Sciatic nerve (tissue), 2 donors: ENCODE measurements at places on chromosomes 6 and 20. TPM values are rescaled to one million over a fixed set of nuclear protein-coding genes. Genes with fewer than 3 reads are reported as not detected.

The KCNQ5 gene
- 0.49 TPM for total RNA-seq

The ENPP3 gene
- 1.7 TPM for total RNA-seq

The MUC22 gene
- not detected for total RNA-seq

The FUT9 gene
- 0.27 TPM for total RNA-seq

The GINS1 gene
- total RNA-seq, result 1.4 TPM

The FAM209B gene
- total RNA-seq, result not detected

The ENPP1 gene
- 13.4 TPM for total RNA-seq

The MTHFD1L gene
- total RNA-seq, result 30.4 TPM

The VIP gene
- total RNA-seq, result 1.9 TPM

- no peak for DNase-seq
Measured at GRCh38 chr6:123001540-123001939, 5.5 kb downstream of the CLVS2 start.

DNA sequence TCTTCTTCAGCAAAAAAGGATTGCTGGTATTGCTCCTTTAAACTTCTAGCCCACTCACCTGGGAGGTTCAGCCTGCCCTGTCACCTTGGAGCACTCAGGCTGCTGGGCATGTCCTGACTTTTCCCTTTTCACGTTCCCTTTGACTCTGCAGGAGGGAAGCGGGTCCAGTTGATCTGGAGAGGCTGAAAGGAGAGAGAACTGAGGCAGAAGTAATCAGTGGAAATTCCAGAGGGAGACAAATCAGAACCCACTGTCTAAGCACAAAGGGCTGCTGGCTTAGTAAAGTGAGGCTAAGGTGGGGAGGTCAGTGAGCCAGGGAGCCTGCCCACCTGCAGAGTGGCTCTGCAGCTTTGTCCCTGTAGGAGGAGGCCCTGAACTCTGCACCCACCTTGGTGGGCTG lies 9.7 kb upstream of the SYNDIG1 start:
- no peak for DNase-seq

GRCh38 chr6:45002390-45003105 lies 325.6 kb upstream of the RUNX2 start:
- no peak for DNase-seq

DNA sequence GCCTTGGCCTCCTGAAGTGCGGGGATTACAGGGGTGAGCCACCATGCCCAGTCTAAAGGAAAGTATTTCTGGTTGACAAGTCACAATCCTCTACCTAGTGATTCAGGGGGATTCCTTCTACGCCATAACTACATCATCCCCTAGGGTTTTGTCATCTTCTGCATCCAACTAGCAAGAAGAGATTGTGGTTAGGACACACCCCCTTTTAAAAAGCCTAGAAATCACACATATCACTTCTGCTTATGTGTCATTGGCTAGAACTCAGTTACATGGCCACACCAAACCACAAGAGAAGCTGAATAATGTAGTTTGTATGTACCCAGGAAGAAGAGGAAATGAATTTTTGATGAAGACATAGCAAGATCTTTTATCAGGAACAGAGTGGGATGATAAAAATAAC lies 14.7 kb upstream of the CHD6 start:
- DNase-seq, result no peak

DNA sequence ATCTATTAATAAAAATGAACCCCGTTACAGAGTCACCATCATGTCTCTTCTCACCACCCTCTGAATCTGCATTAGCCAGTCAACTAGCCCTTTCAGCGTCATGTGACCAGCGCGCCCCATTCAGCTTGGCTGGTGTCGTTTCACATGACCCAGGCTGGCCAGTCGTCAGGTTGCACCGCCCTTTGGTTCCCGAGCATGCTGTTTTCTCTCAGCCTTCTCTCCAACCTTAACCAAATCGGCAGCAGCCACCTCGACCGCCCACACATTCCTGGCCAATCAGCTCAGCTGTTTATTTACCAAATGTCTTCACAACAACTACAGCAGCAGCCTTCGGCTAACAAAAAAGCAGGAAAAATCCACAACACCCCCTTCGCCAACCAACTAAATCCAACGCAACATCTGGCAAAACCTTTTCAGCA lies 5.6 kb downstream of the SRSF3 start:
- no peak for DNase-seq

- no peak for DNase-seq
Measured at GRCh38 chr6:56891754-56892153, 63.2 kb upstream of the BEND6 start.

- DNase-seq, result peak; percentile 62
Measured at GRCh38 chr6:10194816-10195672, 219.8 kb downstream of the TFAP2A start.

GRCh38 chr6:73985891-73986290 lies 289.9 kb downstream of the CD109 start:
- no peak for DNase-seq

DNA sequence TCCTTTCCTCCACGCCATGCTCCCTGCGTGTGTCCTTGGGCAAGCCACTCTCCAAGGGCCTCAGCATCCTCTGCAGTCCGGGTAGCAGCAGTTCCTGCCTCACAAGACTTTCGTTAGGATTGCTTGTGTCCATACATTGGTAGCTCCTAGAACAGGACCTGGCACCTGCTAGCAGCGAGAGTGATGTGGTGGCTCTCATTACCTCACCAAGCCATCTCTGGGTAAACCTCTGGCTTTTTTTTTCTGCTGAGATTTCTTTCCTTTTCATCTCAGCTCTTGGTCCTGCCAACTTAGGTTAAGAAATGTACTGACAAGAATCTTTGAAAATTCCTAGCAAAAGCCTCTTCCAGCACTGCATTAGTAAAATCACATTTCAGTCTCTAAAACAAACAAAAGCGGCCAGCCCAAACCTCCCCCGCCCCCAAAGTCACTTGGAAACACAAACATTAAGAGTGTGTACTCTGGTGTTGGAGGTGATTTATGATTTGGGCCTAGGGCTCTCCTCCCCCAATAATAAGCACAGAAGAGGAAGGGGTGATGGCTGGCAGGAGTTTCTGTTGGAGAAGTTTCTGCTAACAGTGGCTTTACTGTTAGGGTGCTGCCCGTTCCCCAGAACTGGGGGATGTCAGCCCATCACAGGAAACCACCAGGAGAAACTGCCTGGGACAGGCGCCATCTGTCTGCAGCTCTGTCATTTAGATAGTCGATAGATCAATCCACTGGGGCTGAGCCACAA lies 199.2 kb downstream of the CD83 start:
- no peak for DNase-seq

DNA sequence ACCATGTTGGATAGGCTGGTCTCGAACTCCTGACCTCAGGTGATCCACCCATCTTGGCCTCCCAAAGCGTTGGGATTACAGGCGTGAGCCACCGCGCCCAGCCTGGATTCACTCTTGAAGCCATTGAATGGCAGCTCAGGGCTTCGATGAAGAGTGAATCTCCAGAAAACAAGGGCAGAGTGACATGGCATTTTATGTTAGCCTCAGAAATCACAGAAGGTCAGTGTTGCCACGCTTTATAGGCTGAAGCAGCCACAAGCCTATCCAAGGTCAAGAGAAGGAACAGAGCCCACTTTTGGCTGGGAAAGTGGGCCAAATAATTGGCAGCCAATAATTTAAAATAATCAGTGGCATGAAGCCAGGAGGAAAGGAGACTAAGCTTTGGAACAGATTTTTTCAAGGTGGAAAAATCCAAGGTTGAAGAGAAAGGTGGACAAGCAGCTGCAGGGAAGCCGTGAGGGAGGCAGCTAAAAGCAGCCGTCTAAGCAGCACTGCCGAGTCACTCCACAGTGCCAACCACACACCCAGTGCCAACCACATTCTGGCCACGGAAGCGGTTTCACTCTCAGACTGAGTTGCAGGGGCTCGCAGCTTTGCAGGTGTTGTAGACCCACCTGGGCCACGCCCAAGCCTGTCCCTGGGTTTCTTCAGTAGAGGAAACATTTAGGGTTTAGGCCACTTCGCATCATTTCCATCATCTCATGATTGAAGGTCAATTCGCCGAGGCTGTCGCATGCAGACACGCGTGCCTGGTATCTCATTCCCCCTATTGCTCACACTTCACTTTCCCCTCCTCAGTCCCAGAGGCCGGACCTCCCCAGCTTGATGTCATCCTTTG lies 17.4 kb upstream of the AVP start:
- DNase-seq, result no peak

DNA sequence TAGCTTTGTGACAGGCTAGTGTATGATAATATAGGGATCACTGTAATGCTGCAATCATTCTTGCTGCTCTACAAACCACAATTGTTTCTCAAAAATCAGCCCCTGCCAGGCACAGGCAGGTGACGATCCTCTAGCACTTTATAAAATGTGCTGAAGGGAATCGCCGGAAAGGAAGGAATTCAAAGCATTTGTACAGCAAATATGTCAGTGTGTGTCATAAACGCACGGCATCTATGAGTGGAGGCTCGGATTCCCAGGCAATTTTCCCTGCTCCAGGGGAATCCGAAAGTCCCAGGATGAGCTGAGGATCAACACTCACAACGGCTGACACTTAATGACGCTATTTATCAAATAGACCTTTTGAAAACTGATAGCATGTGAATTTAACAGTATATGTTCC lies 1.4 kb downstream of the PHACTR1 start:
- no peak for DNase-seq

DNA sequence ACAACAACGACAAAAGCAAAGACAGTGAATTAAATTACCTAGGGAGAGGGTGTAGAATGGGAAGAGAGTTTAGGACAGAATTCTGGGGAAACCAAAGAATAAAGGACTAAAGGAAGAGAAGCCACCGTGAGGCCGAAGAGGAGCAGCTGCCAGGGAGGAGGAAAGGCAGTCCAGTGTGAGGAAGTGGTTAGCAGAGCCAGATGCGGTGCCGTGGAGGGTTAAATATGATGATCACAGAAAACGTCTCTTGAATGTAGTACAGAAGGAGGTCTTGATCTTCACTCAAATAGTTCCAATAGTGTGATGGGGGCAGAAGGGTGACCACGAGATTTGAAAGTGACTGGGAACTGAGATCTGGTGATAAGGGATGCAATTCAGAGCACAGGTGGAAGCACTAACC lies 67.7 kb downstream of the TMEM244 start:
- DNase-seq, result no peak

DNA sequence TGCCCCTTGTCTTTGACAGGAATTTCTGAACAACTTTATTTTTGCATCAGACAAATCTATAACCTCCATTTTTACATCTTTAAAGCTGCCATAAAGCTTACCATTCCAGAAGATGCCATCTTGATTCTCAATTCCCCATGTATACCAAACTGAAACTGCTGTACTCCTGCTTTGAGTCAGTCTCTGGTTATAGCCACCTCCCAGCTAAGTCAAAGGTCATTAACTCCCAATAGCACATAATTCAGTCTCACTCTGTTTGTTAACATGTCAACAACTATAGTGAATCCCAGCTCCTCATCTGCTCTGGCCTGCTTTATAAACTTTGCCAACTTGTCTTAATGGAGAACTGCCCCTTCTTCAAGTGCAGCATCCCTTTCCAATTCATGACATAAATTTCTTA lies 343.6 kb downstream of the FRK start:
- no peak for DNase-seq

DNA sequence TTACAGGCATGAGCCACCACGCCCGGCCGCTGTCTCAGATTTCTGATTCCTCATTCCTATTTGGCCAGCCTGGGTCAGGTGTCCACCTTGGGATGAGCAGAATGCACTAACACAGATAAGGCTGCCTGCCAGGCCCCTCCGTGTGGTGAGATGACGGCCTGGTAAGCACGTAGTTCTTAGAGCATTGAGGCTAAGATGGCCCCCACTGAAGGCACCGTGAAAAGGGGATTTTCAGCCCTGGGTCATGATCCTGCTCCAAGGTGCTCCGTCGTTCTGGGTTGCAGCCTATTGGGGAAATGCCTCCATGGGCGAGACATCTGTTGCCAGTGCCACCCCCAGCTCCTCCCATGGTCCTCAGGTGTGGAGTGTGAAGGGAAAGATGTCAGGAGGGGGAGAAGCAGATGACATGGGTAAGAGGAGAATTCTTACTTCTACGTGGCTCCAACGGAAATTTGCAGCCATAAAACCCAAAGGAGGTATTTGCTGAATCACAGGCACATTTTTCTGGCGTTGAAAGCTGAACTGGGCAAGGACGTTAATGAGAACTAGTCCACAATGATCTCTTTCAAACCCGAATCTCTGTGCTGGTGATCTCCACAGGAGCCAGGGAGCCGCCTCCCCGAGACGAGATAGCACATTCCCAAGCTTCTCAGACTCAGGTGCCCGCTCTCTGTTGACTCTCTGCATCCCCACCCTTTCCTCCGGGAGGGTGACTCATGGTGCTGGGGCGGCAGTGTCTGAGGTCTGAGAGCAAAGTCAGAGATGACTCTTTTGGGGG lies 34.0 kb upstream of the BMP6 start:
- no peak for DNase-seq

DNA sequence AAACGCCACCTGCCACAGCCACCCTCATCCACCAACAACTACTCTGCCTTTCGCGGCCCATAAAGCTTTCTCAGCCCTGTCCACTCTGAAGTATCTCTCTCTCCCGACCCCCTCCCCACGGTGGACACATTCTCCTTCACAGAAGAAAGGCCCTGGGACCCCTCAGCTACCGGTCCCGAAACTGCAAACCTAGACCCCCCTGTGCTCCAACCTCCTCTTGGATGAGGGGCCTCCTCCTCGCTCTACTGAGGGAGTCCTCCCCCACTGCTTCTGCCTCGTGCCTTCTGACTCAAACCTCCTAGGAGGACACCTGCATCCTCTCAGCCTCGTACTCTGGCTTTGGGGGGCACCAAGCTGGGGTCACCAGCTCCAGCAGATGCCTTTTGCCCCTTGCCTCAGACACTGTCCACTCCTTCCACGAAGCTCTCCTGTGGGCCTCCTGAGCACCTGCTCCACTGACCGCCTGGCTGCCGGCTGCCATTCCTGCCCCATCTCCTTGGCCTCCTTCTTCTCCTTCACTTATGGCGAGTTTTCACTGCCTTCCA lies 24.9 kb downstream of the RNASET2 start:
- DNase-seq, result no peak

GRCh38 chr20:1306316-1307135 lies 22.4 kb downstream of the SDCBP2 start:
- DNase-seq, result no peak

DNA sequence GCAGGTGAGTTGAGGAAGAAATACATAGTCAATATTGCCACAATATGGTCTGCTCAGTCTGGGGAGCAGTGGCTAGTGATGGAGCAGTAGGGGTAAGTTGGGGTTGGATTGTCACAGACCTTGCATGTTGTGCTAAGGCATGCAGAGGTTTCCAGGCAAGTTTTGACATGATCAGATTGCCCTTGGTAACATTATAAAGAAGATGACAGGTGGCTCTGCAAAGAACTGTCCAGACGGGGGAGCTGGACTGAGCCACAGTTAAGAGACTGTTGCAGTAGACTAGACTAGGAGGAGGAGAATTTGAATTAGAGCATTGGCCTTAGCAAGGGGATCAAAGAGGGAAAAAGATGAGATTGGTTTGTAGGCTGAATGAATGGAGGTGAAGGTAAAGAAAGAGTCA lies 23.4 kb downstream of the ATRN start:
- DNase-seq, result no peak

GRCh38 chr20:54197621-54198604 lies 10.0 kb upstream of the PFDN4 start:
- DNase-seq, result no peak

- DNase-seq, result no peak
Measured at GRCh38 chr20:59772931-59773913, 160.2 kb downstream of the SYCP2 start.

GRCh38 chr20:4813863-4814695 lies 92.4 kb downstream of the PRND start:
- DNase-seq, result no peak
